ENCODE measurements at places on chromosomes 3 and 15.
A peak's percentile ranks its signal among the peaks of the same experiment; 100 is the strongest.

DNA sequence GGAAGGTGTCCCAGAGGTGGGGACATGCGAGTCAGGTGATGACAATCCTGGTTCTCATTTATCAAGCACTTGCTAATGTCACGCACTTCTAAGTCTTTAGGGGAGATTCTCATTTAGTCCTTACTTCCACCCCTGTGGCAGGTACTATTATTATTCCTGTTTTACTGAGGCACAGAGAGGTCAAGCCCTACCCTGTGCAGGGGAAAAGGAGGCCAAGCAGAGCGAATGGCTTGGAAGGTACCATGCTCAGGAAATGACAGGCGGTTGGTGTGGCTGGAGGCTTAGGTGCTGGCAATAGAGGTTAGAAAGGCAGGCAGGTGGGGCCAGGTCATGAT, 268.9 kb downstream of the UACA start:
- no peak for DNase-seq

DNA sequence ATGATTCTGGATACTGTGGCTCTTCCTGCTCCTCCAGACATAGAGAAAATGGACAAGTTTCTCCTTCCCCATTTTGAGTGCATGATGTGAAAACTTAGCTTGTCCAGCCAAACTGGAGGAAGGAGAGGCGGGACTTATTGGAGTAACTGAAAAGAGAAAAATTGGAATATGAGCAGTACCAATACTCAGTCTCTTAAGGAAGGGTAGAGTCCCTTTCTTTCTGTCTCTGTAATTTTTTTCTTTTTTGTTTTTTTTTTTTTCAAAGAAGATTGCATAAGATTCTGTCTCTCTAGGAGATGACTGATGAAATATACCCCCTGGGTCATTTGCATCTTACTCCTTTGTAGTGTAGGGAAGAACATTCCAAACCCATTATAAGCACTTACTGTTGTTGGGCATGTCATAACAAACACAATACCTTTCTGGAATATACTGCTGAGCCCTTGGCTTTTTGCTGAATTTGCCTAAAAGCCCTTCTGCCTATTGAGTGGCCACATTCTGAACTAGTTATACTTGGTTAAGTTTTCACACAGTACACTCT, 498.1 kb upstream of the TPRG1 start:
- DNase-seq: no peak

GRCh38 chr3:170274641-170275040, 52.4 kb downstream of the PRKCI start:
- no peak for DNase-seq

DNA sequence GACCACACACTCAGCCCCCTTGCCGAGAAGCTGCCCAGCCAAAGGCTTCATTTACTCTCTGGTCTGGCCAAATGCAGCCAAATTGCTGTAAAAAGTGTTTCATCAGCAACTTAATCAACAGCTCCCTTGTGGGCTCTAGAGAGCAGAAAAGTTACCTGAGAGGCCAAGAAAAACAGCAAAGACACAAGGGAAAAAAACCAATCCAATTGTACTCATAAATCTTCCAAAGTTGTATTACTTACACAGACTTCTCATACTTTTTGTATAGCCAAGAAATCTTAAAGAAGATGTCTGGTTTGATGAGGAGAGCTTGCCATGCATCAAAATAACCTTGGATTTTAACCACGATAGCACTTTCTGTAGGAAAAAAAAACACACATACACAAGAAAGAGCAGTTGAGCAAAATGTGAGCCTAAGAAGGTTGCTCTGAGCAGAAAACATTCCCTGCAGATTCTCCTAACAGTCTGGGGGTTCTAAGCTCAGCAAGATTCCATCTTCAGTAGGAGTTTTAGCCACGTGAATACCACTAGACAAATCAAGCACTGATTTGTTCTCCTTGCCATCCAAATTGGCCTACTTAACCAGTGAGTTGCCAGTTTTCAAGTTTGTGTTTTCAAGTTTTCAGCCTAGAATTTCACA, 120.0 kb downstream of the CYP19A1 start:
- DNase-seq: no peak

DNA sequence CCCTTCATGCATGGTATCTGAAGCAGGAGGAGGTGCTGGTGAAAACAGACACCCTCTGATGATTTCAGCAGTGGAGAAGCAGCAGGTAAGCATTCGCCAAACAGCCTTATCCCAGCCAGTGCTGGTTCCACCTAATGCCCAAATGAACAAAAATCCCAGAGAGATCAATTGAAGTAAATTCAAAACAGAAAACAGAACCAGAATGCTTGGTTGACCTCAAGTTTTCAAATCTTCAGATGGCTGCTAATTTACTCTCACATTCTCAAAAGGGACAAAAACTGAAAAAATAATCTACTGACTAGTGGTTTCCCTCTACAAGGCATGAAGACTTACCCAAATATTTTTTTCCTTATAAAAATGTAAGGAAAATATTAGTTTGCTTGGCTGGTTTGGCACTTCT, 87.0 kb upstream of the MYO5C start:
- DNase-seq: no peak

GRCh38 chr15:52749258-52749657, 40.9 kb downstream of the ONECUT1 start:
- DNase-seq: no peak

DNA sequence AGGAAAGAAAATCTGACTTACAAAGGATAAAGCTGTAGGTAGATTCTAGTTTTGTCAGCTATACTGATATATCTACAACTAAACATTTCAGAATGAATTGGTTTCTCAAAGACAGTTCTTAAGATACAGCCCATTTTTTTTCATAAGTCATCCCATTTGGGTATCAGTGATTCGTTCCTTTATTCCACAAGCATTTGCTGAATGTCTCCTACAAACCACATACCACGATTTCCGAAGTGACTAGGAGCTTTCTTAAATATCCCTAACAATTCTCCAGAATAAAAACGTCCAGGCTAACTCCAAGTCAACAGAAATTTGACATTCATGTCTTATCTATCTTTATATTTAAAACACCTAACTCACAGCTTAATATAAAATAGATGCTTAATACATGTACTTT, 59.8 kb downstream of the TP53BP1 start:
- DNase-seq: no peak

DNA sequence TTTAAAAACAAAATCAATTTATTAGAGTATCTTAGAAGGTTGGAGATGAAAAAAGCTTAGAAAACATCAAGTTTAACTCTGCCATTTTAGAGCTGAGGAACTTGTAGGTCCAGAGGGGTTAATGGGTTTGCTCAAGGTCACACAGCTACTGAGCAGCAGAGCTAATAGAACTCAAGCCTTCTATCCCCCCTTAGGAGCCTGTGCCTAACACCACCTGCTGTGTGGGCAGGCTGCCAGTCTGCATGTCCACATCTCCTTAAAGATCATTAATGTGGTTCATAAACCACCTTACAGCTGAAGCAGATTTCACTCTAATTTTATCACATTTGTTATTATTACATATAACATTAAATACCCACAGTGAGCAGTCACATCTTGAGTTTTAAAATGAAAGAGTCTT, 14.1 kb upstream of the SLC35G2 start:
- DNase-seq: peak; percentile 29

DNA sequence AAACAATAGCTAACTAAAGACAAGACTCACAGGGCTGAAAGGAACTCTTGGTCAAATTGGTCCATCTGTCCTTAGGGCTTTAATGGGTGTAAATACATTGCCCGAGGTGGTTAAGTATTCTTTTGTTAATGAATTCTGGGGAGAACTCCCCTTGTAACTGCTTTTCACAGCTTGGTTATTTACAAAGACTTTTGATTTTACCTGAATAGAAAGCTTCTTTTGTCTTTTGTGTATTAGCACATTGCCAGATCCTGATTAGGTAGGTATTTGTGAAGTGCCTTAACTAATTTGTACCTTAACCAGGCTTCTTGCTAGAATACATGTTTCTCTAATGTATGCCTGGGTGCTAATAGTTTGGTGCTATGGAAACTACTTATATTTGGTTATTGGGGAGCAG, 14.0 kb downstream of the CHD2 start:
- DNase-seq: no peak

GRCh38 chr15:47872869-47873432, 155.6 kb downstream of the SEMA6D start:
- no peak for DNase-seq

DNA sequence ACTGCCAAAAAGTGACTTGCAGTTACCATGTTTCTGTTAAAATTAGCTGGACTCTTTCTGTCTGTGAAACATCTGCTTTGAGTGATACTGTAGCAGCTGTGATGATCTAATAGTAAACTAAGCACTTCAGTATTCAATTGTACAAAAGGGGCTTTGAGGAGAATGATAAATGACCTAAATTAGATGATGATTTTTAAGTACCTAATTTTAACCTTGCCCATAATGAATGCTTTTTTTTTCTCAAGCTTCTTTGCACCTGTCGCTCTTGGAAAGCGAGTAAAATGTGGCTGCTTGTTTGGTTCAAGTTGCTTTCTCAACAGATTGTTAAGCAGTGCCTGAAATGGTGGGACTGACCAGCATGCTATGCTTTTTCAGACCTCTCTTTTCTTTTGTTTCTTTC, 752.3 kb downstream of the EPHA3 start:
- DNase-seq: no peak

DNA sequence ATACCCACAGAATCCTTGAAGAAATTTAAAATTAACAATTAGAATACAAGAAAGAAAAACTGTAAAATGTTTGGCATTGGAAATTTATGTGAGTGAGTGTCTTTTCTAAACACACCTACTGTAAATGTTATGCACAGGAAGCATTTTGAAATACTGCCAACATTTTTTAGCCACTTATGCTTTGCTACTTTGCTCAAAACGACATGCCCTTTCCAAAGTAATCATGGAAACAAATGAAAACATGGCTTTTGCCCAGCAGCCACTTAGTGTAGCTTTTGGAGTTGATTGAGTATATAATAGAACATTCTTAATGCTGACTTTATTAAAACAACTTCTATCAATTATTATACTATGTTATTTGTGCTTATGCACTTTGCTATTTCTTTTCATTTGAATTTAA, 823.0 kb downstream of the CADM2 start:
- DNase-seq: peak; percentile 7

DNA sequence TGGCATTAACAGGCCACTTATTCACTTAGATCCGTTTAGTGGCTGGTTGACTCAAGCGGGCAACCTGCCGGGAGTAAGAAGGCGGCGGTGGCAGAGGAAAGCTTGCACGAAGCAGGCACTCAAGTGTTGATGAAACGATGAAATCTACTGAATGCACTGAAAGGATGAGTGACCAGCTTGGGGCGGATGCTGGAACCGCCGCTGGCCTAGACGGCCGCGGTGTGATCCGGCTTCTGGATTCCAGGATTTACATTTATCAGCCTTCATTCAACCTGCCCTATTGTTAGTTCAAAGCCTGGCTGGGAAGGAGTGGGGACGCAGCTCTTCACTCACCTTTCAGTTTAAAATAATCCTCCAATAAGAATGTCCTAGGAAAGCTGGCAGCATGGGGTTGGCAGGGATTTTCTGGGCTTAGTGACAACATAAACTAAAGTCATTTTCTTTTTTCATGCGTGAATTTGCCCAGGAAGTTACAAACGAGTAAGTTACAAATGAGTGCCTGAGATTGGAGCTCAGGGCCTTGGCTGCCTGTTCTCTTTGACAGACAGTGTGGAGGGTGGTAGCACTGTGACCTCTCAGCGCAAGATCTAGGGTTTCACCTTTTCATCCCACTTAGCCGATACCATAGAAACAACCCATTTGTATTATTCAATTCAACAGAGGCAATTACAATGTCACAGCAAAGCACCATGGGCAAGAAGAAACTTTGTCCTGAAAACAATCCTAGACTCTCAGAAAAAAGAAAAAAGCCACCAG, 1.1 kb upstream of the PLCH1 start:
- DNase-seq: peak; percentile 34
